ENCODE measurements at places on chromosomes 3 and 15.

DNA sequence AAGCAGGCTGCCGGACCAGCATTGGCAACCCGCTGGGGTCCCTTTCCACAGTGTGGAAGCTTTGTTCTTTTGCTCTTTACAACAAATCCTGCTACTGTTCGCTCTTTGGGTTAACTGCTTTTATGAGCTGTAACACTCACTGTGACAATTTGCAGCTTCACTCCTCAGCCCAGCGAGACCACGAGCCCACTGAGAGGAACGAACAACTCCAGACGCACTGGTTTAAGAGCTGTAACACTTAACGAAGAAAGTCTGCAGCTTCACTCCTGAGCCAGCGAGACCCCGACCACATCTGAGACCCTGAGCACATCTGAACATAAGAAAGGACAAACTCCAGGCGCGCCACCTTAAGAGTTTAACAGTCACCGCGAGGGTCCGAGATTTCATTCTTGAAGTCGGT lies 10.7 kb upstream of the CCR4 start:
- no peak for DNase-seq

DNA sequence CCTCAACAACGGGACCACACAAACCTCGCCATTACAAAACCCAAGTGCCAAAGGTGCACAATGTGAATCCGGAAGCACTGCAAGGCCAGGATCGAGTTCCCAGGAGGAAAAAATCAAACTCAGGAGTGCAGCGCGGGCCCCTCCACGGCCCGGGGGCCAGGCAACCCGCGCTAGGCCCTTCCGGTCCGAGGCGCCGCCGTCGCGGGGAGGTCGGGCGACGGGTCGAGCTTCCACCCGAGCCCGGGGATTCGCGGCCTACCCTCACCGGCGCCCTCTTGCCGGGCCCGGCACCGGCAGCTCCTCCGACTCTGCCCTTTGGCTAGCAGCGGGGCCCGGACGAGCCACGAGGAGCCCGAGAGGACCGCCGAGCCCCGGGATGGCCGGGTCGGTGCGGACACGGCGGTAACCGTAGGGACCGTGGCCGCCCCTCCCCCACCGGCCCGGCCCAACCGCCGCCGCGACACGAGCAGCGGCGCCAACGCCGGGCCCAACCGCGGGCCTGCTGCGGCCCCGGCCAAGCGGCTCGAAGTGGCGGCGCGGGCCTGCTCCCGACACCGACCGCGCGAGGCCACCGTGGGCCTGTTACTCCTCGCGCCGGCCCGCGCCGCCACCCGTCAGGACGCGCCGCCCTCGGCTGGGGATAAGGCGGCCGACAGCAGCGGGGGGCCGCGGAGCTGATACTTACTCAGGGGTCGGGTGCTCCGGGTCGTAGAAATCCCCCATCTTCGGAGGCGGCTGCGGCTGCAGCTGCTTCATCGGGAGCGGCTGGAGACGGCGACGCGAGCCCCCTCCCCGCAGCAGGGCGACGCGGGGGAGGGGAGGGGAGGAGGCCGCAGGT lies 525 bp downstream of the SETD2 start:
- DNase-seq = peak; percentile 68

- no peak for DNase-seq
Observed at GRCh38 chr3:32281570-32282106, 43.2 kb downstream of the CMTM8 start.

GRCh38 chr3:126456211-126456610 lies 19.5 kb downstream of the ZXDC start:
- DNase-seq = no peak

DNA sequence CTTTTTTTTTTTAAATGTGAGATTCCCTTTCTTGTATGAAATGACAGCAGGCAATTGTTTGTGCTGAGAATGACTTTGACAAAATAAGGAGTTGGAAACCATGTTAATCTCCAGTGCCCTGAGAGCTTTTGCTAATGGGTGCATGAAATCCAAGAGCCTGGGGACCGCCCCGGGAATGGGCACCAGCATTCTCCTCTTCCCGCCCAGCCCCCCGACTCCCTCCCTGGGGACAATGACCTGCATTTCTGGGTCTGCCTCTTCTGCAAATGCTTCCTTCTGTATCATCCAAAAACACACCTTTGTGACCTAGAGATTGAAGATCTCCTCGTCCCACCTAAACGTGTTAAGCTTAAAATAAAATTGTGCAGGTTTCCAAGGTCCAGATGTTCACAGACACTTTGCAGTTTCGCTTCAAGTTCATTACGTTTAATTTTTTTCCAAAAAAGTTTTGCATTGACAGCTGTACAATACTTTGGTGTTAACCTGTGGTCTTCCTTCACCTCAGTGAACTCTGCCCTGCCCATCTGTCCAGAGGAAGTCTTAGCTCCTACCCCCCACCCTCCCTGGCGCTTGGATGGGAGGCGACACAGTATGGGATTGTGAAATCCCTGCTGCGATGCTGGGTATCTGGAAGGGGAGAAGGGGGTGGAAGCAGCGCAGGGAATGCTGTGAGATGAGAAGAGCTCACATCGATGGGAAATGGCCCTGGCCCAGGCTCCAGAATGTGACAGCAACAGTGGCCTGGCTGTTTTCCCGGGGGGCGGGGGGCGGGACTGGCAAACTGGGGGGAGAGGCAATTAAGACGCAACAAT lies 50.1 kb downstream of the TLE3 start:
- no peak for DNase-seq

DNA sequence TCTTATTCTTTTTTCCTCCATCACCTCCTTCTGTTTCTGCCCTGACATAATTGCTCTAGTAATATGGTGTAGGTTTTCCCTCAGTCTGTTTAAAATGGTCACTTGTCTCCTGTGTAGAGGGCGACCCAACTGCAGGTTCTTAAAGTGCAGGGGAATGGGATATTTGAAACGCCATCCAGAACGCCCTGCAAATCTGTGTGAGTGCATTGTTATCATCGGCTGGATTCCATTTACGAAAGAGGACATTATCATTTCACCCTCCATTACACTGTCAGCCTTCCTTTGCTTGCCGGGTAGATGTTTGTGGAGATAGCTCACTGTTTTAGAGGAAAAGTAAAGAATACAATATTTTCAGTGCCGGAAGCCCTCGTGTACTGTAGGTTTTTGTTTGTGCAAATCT lies 354.0 kb downstream of the LRTM1 start:
- DNase-seq = no peak

DNA sequence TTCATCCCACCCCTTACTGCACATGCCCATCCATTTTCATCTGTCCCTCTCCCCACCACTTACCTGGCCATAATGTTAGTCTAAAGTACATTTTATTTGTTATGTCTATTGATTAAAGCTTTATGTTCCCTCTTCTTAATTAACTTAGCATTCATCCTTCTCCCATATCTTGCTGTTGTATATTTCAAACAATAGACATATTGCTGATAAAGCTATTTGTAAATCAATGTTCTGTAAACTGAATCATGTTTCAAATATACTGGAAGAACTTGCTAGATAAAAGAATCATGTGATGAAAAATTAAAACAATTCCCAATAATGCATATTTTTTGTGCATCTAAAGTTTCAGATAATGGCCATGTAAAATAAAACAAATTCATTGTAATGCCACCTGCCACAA lies 249.2 kb downstream of the IGSF11 start:
- DNase-seq = no peak

- peak; percentile 71 for DNase-seq
Observed at GRCh38 chr3:194395778-194396538, 3.1 kb downstream of the GP5 start.

DNA sequence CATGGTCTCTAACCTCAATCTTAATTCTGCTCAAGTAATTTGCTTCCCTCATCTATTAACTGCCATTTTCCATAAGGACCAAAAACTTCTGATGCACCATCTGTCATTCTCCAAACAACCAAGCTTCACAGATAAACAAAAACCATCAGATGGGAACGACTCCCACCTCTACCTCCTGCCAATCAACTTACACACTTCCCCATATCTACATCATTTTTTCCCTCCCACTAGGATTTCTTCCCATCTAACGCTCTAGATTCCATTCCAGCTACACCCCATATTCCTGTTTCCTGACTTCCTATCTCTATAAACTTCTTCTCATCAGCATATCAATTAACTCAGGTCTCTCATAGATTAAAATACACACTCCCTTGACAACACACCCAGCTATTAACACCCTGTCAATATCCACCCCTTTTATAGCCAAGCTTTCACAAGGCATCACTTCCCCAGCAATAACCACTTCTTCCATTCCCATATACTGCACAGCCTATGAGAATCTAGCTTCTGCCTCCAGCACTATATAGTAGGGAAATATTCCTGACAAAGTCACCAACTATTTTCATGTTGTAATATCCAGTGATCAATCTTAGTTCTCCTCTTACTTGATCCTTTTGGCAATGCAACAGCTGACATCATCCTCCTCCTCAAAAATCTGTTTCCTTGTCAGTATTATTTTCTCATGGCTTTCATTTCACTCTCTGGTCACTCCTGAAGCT lies 39.2 kb downstream of the SNX4 start:
- DNase-seq = no peak

DNA sequence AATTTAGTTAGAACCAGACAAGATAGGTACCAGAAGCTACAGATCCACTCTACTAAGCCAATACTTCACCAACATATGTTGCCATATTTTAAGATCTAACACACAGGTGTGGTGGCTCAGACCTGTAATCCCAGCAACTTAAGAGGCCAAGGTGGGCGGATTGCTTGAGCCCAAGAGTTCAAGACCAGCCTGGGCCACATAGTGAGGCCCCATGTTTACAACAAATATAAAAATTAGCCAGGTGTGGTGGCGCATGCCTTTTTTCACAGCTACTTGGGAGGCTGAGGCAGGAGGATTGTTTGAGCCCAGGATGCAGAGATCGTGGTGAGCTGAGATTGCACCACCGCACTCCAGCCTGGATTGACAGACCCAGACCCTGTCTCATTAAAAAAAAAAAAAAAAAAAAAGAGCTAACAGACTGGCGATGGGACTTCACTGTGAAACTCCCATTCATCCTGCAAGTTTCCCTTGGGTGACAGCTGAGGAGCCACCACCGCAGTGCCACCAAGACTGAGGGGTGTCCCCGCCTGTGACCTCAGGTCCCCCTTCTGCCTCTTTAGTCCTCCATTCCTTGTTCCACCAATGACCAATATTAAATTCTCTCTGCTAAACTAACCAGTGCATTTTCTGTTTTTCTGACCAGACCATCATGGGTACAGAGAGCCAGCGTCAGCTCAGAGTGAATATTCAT lies 163.3 kb downstream of the OR4M2 start:
- DNase-seq = no peak

DNA sequence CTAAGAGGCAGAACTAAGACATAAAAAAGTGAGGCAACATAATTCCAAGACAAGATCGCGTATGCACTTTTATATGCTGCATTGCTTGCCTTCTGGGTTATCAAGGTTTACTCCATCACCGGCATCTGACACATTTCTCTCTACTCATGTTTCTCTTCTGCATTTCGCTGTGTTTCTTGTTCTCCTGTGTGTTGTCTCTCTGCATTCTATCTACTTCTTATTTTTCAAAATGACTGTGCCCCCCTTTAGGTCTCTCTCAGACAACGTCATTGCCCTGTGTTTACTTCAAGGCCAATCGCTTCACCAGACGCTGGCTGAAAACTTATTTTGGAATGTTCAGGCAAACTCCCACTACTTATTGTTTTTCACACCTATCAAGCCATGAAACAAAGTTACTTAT lies 280.4 kb downstream of the KCNH8 start:
- DNase-seq = no peak

- no peak for DNase-seq
Observed at GRCh38 chr3:190269101-190269500, 53.1 kb downstream of the CLDN1 start.

GRCh38 chr15:68113751-68114150 lies 59.6 kb downstream of the PIAS1 start:
- no peak for DNase-seq

- no peak for DNase-seq
Observed at GRCh38 chr3:156516284-156516683, 38.6 kb downstream of the SSR3 start.

- DNase-seq = peak; percentile 18
Observed at GRCh38 chr3:143207338-143207961, 87.9 kb downstream of the CHST2 start.

DNA sequence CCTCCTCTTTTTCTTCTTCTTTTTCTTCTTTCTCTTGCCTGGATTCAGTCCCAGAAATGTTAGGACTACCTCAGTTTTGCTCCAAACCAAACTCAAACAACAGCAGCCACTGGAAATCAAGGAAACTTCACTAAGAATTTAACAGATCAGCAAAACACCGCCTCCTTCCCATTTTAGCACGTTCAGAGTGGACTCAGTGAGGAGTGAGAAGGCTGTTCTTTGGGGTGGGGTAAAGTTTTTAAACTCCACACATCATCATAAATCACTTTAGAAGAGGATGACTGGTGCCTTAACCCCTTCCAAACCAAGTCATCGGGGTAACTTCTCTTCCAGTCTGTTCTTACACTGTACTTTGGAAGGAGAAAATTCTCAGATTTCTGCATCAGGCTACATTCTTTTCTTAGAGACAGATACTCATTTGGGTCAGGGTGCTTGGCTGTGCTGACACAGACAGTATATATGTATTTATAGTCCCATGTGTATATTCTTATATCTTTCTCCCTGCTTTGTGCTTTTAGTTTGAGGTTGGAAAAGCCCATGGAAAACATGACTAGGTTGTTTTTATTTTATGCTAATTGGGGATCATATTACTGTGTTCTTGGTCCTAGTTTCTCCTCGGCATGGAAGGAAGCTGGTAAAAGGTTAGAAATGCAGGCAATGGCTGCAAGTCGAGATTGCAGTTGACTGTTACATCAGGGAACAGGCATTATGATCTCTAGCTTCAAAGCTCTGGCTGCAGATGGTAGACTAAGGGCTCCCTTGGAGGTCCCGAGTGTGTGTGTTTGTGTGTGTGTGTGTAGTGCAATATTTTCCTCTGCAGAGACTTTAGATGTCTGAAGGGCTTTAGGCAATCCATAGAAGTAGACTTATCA lies at the start of gene CCDC80:
CCDC80 (minus strand) TSS at position 214 of the 872 bp plus-strand sequence. CDS start 1,238 bp downstream, outside the sequence.
- no peak for DNase-seq

GRCh38 chr3:140187656-140188221 lies 252.8 kb downstream of the CLSTN2 start:
- no peak for DNase-seq

GRCh38 chr3:138367911-138368310 lies 19.5 kb downstream of the MRAS start:
- no peak for DNase-seq

- peak; percentile 56 for DNase-seq
Observed at GRCh38 chr15:67174864-67175573, 79.4 kb downstream of the AAGAB start.

- no peak for DNase-seq
Observed at GRCh38 chr15:74616996-74617395, 1.4 kb downstream of the CLK3 start.

DNA sequence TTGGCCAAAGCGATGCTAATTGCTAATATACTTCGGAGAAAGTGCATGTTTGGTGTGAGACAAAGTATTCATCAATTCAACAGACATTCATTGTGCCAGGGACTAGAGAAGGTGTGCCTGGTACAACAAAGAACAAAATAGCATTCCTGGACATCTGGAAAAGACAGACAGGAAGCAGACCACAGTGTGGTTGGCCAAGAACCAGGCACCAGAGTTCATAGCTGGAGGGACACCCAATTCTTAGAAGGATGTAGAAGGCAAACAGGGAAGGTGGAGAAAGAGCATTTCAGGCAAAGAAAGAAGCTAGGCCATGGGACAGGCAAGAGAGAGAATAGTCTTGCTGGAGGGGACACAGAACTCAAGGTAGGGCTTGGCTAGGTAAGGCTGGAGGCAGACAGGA lies 105.8 kb upstream of the ETV5 start:
- no peak for DNase-seq

- no peak for DNase-seq
Observed at GRCh38 chr15:42159381-42160015, 3.1 kb upstream of the PLA2G4F start.
